Thoracic aorta (tissue), 2 donors: ENCODE measurements at places on chromosomes 12 and 14.

DNA sequence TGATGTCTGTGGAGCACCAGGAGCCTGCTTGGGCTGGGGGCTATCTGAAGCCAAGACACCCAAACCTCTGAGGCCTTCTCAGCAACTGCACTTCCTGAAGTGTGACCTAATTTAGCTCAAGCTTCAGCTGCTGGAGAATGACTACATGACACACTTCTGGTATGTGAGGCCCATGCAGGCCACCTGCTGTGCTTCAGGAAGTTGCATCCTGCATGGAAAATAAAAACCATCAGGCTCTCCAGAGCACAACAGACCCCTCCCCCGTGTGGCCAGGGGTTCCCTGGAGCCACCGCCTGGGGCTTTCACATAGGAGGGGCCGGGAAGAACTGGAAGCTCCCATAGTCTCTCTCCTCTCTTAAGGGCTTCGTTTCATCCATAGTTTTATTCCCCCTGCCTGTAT, 217.7 kb downstream of the SLC15A4 start:
- no peaks in the 10 kb centered on the region for H3K36me3 ChIP-seq
- no peak overlapping the region for H3K4me3 ChIP-seq
- no peaks in the 10 kb centered on the region for H3K4me1 ChIP-seq
- H3K27me3 ChIP-seq = no peaks in the 10 kb centered on the region

DNA sequence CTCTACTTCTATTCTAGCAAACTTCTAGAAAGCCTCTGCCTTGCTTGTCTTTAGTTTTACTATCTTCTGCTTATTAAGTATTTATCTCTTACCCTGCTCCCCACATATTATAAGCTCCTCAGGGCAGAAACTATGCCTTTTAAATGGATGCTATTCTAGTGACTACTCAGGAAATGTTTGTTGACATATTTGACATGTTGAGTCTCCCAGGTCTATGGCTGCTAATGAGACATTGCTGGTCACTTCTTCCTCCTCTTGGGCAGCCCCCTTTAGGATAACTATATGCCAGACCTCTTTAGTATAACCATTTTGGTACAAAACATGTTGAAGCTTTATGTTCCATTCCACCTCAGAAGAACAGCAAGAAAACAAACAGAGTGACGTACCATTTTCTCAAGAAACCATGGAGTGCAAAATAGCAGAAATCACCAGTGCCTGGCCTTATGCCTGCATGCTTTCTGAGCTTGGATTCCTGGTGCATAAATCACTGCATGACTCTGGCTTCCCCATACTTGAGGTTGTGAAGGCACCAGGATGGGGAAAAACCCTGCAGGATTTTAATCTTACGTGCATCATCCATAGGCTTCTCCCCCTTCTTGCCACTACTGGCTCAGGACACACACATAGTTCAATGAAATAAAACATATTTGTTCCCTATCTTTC, 202.6 kb downstream of the TMX1 start:
- peak overlapping the region; percentile 47 for H3K27ac ChIP-seq
- DNase-seq = no peak
- H3K4me3 ChIP-seq = no peak overlapping the region
- H3K36me3 ChIP-seq = no peaks in the 10 kb centered on the region

- H3K27ac ChIP-seq = no peak overlapping the region
- DNase-seq = no peak
- H3K36me3 ChIP-seq = no peaks in the 10 kb centered on the region
- H3K4me3 ChIP-seq = no peak overlapping the region
Measured at GRCh38 chr12:76595056-76595455, 35.5 kb upstream of the OSBPL8 start.

GRCh38 chr14:36317650-36318049, 2.8 kb downstream of the MBIP start:
- no peak overlapping the region for H3K4me3 ChIP-seq
- H3K36me3 ChIP-seq = no peaks in the 10 kb centered on the region
- no peak for DNase-seq

DNA sequence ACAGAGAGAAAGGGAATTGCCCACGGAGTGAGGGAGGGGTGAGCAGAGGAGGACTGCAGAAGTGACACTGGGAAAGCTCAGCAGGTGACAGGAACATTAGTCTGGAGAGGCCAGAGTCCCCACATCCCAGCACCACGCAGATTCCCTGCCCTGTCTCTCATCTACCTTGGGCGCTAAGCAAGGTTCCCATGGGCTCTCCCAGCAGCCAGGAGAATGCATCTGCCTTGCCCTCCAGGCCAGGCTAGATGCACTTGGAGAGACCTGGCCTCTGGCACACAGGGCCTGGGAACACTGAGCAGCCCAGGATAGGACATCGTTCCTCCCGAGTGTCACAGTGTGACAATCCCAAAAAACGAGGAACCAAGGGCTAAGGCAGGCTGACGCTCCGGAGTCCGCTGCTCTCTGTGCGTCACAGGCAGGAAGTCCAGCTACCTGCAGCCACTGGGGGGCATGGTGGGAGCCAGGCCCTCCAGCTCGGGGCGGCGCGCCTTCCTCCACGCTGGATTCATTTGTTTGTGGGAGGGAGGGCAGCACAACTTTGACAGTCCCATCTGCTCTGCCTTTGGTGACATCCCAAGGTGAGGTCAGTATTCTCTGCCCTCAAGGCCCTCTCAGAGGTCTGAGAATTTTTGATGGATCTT, 5.4 kb upstream of the NGB start:
- H3K36me3 ChIP-seq = peaks cover 25% of the 10 kb centered on the region
- no peak overlapping the region for H3K4me3 ChIP-seq
- no peaks in the 10 kb centered on the region for H3K4me1 ChIP-seq
- H3K27ac ChIP-seq = no peak overlapping the region
- no peaks in the 10 kb centered on the region for H3K27me3 ChIP-seq
- no peak for DNase-seq

GRCh38 chr12:89353188-89353822, 1.0 kb upstream of the DUSP6 start:
- peak overlapping the region; percentile 76 for H3K4me3 ChIP-seq
- H3K4me1 ChIP-seq = peaks cover 13% of the 10 kb centered on the region
- H3K27me3 ChIP-seq = no peaks in the 10 kb centered on the region
- DNase-seq = no peak
- H3K36me3 ChIP-seq = no peaks in the 10 kb centered on the region
- peak overlapping the region; percentile 97 for H3K27ac ChIP-seq

DNA sequence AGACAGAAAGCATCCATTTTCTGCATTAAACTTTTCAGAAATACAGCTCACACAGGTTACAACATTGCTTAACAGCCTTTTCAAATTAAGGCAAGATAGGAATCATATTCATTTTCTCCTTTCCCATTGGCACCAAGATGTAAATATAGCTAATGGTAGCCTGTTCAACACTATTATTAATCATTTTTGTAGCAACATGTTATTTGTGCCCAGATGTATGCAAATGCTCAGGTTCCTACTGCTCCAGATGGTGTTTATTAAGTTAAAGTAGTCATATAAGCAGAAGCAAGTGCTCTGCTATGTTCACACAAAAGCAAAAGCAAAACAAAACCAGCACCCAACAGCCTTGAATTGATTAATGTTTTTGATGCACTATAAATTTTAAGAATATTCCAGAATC, 1110.6 kb downstream of the SLC6A15 start:
- no peaks in the 10 kb centered on the region for H3K36me3 ChIP-seq
- H3K4me3 ChIP-seq = no peak overlapping the region

DNA sequence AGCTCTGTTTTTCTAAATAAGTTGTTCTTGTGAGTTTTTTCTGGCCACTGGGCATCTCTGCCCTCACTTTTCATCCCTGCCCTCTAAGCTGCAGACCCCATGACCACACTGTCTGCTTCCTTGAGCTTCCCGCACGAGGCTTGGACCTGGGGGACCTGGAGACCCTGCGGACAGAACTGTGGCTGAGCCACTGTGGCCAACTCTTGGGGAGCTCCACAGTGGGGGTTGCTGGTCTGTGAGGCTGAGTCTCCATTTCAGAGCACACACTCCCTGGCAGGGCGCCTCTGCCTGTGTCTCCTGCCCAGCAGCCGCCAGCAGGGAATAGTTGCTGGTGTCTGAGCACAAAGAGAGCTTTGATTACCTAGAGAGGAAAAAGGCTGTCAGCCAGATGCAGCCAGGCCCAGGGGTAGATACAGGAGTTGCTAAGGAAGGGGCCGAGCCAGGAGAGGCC, 13.1 kb upstream of the RIN3 start:
- no peak overlapping the region for H3K27ac ChIP-seq
- H3K36me3 ChIP-seq = no peaks in the 10 kb centered on the region
- H3K4me1 ChIP-seq = peaks cover 6% of the 10 kb centered on the region
- H3K27me3 ChIP-seq = no peaks in the 10 kb centered on the region
- H3K4me3 ChIP-seq = no peak overlapping the region

GRCh38 chr12:131753005-131753404, 42.1 kb downstream of the SFSWAP start:
- no peak for DNase-seq
- no peak overlapping the region for H3K27ac ChIP-seq
- H3K36me3 ChIP-seq = peaks cover 42% of the 10 kb centered on the region
- H3K4me3 ChIP-seq = no peak overlapping the region
- no peaks in the 10 kb centered on the region for H3K4me1 ChIP-seq

DNA sequence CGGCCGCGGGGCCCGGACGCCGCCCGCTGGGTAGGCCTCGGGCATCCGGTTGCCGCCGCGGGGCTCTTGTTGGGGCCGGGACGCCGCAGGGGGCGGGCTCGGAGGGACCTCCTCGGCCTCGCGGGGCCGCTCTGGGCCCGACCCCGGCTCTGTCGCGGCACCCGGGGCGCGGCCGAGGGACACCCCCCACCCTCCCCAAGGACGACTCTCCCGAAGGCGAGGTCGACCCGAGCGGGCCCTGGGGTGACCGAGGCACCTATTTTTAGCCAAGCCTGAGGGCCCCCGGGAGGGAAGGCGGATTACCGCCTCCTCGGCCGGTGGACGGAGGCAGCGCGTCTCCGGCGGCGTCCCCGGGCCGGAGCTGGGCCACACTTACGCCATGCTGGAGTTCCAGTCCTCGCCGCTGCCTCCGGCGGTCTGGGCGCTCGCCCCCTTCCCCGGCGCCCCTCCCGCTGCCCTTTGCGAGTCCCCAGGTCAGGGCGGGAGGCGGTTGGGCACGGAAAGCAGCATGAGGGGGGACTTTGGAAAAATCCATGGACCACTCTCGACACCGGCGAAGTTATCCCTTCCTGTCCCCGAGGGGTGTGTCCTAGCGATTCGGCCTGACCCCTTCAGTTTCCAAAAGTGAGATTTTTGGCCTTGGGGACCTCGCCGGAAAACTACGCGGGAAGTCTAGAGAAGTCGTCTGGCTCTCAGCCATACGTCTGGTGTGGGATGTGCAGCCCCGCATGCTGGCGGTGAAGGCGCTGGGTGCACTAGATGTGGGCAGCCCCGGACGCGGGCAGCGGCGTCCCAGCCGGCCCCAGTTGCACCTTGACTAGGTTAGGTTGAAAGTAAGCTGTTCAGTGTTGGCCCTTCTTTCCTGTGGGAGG, 699 bp downstream of the KTN1 start:
- H3K4me3 ChIP-seq = peak overlapping the region; percentile 97
- H3K27me3 ChIP-seq = no peaks in the 10 kb centered on the region
- H3K4me1 ChIP-seq = peaks cover 24% of the 10 kb centered on the region

GRCh38 chr14:24058260-24058950, 6.6 kb downstream of the CARMIL3 start:
- H3K27ac ChIP-seq = no peak overlapping the region
- H3K27me3 ChIP-seq = no peaks in the 10 kb centered on the region
- no peaks in the 10 kb centered on the region for H3K4me1 ChIP-seq
- H3K36me3 ChIP-seq = no peaks in the 10 kb centered on the region
- no peak overlapping the region for H3K4me3 ChIP-seq
- peak; percentile 64 for DNase-seq

DNA sequence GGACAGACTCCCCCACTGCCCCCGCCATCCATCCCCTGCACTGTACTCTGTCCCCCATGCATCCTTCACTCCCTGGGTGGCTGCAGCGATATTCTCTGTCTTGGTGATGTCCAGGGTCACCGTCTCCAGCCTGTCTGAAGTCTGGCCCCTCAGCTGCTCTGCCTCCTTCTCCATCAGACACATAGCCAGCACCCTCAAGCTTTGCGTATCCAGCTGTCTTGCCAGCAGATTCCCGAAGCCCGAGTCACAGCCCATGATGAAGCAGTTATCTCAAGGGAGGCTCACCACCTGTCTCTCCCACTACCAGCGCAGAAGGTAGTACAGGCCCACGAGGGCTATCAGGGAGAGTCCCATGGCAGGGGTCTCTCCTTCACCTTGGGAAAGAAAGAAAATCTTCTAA, 77.8 kb downstream of the HSD17B6 start:
- no peaks in the 10 kb centered on the region for H3K36me3 ChIP-seq
- DNase-seq = no peak
- H3K4me3 ChIP-seq = no peak overlapping the region
- H3K27ac ChIP-seq = no peak overlapping the region

GRCh38 chr12:104600036-104600712, 143.4 kb downstream of the CHST11 start:
- H3K27ac ChIP-seq = no peak overlapping the region
- H3K4me3 ChIP-seq = no peak overlapping the region
- peaks cover 10% of the 10 kb centered on the region for H3K4me1 ChIP-seq
- H3K36me3 ChIP-seq = no peaks in the 10 kb centered on the region
- no peak for DNase-seq

DNA sequence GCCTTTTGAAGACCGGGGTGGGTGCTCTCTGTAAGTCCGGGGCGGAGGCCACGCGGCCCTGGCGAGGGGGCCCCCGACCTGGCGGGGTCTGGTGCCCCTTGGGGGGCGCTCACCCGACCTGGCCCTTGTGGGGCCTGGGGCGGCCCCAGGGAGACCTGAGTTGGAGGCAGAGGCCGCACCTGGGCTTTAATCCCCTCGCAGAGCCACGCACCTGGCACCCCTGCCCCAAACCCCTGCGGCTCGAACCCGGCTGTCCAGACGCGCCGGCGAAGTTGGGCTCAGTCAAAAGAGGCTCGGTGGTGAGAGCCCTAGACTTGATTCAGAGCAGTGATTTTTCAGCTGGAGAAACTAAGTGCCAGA, 267 bp downstream of the CFAP251 start:
- H3K27me3 ChIP-seq = no peaks in the 10 kb centered on the region
- H3K4me1 ChIP-seq = peaks cover 5% of the 10 kb centered on the region
- H3K36me3 ChIP-seq = peaks cover 10% of the 10 kb centered on the region
- peak overlapping the region; percentile 78 for H3K27ac ChIP-seq

GRCh38 chr14:40345334-40345733, 913.1 kb upstream of the FBXO33 start:
- no peaks in the 10 kb centered on the region for H3K36me3 ChIP-seq
- H3K27me3 ChIP-seq = no peaks in the 10 kb centered on the region
- no peak for DNase-seq
- no peak overlapping the region for H3K4me3 ChIP-seq

DNA sequence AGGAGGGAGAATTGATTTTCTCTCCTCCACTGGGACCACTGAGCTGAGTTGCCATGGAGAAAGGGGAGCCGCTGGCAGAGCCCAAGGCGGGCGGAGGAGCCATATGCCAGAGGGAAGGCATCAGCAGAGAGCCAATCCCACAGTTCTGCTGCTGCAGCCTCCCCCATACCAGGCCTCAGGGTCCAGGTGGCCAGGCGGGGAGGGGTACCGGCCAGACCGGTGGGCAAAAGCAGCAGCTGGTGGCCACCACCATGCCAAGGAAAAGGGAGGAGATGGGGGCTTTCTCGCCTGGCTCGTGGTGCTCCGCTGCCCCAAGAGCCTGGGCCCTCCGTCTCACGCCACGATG, 72.8 kb downstream of the PITPNM2 start:
- H3K27ac ChIP-seq = no peak overlapping the region
- no peaks in the 10 kb centered on the region for H3K27me3 ChIP-seq
- H3K4me1 ChIP-seq = no peaks in the 10 kb centered on the region
- H3K4me3 ChIP-seq = no peak overlapping the region

GRCh38 chr12:6528539-6529235, 5.6 kb upstream of the GAPDH start:
- no peak for DNase-seq
- peaks cover 15% of the 10 kb centered on the region for H3K4me1 ChIP-seq
- H3K4me3 ChIP-seq = no peak overlapping the region
- H3K27me3 ChIP-seq = no peaks in the 10 kb centered on the region
- H3K36me3 ChIP-seq = peaks cover 58% of the 10 kb centered on the region
